ENCODE measurements at places on chromosomes 3 and 15.

GRCh38 chr3:49199900-49200281, 28.5 kb downstream of the KLHDC8B start:
- DNase-seq: no peak

DNA sequence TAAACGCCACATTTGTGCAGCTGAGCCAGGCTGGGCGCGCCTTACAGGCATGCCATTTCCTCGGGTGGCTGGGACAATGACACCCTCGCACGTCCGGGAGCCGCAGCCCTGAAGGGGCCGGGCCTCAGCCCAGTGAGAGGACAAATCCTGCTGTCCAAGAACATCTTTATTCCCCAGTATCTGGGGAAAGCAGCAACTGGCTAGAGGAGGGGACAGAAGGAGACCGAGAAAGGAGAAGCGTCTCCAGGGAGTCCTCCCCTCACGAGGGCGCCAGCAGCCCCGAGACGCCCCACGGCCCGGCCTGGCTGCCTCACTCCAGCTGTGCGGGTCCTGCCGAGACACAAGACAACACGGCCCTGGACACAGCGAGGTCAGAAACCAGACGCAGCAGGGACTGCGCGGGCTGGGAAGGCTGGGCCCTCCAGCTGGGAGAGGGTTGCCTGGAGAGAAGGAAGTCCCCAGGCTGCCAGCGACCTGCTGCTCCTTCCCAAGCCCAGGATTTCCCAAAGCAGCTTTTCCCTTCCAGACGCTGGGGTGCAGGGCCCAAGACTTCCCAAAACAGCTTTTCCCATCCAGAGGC, 130.2 kb downstream of the CHSY1 start:
- peak; percentile 71 for DNase-seq

- DNase-seq: no peak
These were observed 23.1 kb upstream of the TXNRD3 start for GRCh38 chr3:126677862-126678503.

DNA sequence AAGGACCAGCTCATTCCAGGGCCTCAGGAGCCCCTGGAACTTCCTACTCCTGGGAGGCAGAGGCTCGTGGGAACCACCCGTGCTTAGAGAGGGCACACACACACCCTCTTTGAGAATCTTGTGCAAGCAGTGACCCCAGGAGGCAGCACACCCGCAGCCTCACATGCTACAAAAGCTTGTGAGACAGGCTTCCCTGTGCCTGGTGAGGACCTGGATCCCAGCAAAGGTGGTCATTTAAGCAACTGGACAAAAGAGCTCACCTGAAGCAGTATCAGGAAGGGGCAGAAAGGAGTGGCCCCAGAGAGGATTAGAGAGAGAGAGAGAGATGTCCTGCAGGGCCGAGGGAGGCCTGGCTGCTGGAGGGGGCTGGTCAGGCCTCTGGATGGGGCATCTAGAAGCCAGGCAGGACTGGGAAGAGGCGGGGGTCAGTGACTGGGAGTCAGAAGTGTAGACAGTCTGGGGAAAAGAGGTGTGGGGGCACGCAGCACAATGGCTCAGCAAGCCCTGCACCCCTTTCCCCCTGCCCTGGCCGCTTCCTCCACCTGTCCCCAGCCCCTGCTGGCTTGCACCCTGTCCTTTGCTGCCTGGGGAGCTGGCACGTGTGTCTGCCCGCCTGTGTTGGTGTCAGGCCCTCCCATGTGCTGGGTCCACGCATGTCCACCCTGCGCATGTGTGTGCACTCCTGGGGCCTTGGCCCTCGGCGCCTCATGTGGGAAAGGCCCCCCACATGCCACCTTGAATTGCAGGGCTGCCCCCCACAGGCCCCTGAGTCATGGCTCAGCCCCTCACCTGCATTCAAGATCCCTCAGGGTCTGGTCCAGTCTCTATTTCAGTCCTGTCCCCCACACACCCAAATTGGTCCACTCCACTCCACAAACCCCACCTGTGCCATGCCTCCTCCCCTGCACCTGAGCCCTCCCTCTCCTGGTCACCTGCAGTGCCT, 36.9 kb downstream of the TSPAN3 start:
- no peak for DNase-seq

DNA sequence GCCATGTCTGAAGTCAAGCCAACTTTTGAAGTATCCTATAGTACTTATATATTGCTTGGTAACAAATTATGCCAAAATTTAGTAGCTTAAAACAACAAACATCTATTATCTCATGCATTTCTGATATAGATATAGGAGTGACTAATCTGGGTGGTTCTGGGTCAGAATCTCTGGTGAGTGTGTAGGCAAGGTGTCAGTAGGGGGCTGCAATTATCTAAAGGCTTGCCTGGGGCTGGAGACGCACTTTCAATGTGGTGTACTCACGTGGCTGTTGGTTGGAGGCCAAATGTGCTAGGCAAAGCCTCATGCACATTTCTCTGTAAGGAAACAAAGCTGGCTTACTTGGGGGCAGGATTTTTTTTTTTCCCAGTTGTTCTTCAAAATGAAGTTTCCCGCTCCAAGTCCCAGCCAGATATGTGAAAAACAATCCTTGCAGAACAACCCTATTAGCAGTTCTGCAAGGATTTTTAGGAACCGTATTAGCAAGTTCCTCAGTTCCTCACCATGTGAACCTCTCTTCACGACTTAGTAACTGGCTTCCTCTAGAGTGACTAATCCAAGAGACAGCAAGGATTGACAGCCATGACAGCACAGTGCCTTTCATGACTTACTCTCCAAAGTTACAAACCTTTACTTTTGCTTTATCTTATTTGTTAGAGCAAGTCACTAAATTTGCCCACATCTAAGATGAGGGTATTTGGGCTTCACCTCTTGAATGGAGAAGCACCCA, 25.8 kb downstream of the GREM1 start:
- DNase-seq: no peak

DNA sequence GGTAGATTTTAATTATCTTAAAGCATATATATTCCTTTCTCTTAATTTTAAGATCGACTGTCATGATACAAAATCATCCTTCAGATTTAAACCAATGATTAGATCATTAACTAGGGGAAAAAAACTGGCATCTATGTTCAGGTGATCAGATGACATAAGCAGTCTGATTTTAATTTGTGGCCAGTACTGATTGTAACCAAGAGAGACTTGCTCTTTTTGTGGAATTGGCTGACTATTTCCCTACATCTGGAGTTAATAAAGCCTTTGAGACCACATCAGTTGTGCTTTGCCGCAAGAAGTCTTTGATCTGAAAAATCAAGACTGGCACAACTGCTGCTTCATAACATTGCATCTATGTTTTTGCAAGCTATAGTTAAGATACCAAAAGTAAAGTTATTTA, 148.4 kb upstream of the CGNL1 start:
- DNase-seq: no peak

DNA sequence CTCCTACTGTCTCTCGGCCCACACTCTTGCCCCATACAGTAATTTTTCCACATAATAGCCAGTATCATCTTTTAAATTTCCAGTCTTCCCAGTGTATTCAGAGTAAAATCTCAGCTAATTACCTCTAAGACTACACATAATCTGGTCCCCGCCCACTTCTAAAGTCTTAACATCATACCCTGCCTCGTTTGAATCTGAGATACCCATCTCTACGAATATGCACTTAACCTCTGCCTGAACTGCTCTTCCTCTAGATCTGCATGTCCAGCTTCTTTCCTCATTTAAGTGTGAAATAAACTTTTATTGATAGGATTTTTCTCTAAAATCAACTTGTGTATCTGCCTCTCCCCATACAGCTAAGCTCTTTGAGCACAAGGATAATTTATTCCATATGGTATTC, 34.6 kb downstream of the COPS2 start:
- DNase-seq: no peak

- no peak for DNase-seq
These were observed 695.0 kb upstream of the GRM7 start for GRCh38 chr3:6165951-6166350.

DNA sequence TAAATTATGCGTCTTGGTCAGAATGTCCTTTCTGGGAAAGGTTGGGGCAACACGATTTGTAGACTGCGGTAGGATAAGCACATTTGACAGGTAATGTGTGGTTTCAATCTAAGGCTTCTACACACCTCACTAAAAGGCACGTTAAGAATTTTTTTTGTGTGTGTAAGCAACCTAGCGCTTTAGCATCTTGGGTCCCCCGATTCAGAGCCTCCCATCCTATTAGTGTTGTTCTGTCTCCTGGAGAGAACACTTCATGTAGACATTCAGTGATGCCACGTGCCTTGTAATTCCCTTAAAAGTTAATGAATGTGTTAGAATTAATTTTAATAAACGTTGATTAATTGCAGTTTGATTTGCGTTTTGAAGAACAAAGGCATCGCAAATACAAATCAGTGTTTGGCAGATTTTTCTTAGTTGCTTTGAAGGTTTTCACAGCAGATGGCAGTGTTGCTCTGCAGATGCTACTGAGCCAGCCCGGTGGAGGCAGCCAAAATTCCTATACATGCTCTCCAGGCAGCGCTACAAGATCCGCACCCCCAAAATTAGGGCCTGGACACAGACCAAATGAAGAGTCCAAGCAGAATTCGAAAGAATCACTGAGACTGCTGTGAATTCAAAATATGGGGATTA, 63.5 kb downstream of the OTOL1 start:
- DNase-seq: peak; percentile 15

DNA sequence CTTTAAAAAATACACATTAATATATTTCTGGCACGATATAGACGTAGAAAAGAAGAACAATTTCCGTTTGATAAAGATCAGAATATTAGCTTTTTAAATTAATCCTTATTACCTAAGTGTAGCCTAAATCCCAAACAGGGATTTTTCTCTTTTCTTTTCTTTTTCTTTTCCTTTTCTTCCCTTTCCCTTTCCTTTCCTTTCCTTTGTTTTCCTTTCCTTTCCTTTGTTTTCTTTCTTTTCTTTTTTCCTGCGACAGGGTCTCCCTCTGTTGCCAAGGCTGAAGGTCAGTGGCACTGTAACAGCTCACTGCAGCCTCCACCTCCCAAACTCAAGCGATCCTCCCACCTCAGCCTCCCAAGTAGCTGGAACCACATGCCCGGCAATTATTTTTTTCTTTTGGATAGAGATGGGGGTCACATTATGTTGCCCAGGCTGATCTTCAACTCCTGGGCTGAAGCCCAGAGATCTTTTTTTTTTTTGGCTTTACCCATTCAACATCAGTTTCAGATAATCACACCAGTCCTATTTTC, 1.8 kb upstream of the USF3 start:
- DNase-seq: no peak

- DNase-seq: no peak
These were observed 58.7 kb upstream of the MYRIP start for GRCh38 chr3:39750712-39751111.

DNA sequence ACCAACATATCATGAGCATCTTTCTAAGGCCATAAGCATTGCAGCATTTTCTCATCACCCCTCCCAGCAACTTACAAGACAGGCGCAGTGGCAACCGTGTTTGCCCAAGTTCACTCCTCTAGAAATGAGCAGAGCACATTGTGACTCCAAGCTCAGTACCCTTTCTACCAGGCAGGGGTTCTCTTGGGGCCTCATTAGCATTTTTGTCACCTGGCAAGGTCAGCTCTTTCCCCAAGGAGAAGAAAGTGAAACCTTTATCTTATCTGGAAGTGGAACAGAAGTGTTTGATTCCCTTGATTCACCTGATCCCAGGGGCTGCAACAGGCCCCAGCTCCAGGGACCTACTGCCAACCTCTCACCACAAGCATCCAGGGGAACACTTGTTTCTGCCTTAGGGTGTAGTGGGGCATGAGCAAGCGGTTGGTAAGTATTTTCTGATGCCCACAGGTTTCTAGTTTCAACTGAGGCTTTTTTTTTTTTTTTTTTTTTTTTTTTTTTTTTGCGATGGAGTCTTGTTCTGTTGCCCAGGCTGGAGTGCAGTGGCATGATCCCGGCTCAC, 44.0 kb upstream of the HERC1 start:
- no peak for DNase-seq

GRCh38 chr15:56871185-56871584, 47.3 kb upstream of the TCF12 start:
- no peak for DNase-seq

DNA sequence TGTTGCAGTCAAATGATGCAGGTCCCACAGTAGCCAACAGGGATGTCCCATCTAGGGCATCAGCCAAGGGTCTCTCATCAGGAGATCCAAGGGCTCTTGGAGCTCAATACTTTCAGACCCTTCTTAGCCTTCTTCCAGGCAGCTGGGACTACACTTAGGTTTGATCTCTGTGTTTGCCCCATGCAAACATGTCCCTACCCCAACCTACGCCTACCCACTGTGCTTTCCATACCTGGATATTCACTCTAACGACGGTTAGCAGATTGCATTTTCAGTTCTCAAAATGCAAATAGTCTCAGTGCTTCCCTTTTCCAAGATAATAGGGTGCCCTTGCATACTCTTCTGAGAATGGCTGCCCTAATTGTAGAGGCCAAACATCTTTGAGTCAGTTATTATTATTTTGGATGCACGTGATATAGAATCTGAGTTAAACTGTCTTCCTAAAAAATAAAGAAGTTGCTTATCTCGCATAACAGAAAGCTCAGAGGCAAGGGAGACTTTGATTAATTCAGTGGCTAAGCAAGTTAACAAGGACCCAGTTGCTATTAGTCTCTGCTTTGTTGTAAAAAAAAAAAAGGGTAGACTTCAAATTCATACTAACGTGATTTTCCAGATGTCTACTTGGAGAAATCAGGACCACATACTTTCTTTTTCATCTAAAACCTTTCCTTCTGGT, 1.0 kb upstream of the CEP70 start:
- no peak for DNase-seq

DNA sequence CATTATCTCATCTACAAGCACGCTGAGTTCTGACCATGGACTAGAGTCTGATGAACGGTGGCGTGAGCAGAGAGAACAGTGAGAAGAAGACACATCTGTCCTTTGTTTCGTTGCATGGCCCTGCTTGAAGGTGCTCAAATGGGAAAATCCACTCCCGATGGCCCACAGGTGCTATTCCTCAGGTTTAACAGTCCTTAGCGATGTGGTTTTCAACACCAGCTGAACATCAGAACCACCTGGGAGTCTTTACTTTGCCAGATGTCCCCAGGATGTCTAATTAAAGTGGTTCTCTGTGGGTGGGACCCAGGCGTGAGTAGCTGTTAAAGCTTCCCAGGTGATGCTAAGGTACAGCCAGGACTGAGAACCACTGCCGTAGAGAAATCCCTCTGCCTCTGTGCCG, 13.0 kb downstream of the ADAMTS17 start:
- no peak for DNase-seq

DNA sequence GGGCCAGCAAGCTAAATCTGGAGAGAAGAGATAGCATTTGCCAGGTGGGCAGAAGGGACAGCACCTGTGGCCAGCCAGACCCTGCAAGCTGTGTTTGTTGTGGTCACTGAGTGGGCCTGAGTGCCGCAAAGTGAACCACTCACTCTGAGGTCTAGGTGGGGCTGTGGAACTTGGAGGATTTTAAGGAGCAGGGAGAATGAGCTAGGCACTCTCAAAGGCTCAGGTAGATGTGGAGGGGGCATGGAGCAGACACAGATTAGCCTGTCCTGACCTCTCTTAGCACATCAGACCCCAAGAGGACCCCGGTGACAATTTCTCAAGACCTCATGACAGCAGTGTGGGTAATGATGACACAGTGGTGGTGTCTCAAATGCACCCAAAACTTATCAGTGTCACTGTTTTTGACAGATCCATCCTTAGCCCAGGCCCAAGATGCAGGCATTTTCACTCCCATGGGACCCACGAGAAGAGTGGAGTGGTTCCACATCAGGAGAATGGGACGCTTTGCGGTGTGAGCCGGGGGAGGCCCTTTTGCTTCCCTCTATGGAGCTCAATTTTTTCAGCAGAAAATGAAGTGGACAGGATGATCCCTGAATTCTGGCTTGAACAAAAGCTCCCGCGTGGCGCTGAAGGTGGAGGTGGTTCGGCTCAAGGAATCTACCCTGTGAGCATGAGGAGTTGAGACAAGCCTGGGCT, 43.8 kb upstream of the TLE3 start:
- DNase-seq: no peak

- no peak for DNase-seq
These were observed 20.1 kb downstream of the CACNA2D2 start for GRCh38 chr3:50483374-50483773.

- no peak for DNase-seq
These were observed 23.9 kb downstream of the CACNA2D2 start for GRCh38 chr3:50479523-50479922.

Measured in K562 (cell line).